ENCODE measurements at places on chromosomes 5 and 9. TPM values are rescaled to one million over a fixed set of nuclear protein-coding genes. Genes with fewer than 3 reads are reported as not detected.

DNA sequence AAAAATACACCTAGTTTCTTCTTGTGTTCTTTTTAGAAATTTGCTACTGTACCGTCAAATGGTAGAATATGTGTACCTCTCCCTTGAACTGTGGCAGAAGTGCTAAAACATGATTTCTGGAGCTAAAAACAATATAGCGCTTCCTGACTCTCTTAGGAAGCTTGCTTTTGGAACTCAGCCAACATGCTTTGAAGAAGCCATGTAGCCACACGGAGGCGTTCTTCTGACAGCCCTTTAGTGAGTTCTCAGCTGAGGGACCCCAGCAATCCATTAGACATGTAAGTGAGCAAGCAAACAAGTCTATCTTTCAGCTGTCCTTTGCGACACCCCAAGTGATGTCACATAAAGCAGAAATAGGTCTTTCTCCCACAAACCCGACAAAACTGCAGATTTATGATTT is 917.0 kb downstream of the CDH9 start:
- H3K4me3 ChIP-seq: no peak overlapping the region
- H3K36me3 ChIP-seq: no peaks in the 10 kb centered on the region
- no peak for DNase-seq
- no peak overlapping the region for H3K27ac ChIP-seq

DNA sequence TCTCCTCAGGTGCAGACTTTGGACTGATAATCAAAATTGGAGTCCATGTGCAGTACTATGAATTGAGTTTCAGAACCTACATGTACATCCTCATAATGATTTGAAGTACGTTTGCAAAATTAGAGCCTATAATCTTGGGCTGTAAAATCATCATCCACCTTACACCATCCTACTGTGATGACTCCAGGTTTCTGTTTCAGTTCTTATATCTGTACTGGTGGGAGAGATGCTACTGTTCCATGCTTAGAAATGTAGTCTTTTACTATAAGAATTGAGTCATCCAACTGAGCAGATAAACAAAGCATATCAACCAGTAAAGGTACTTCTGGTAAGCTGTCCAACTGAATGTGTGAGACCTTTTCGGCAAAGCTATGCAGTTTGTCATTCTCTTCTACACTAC is 586.3 kb upstream of the FAM174A start:
- DNase-seq: no peak
- H3K4me3 ChIP-seq: no peak overlapping the region
- H3K4me1 ChIP-seq: no peaks in the 10 kb centered on the region
- no peak overlapping the region for H3K27ac ChIP-seq

The PDE6A gene
- total RNA-seq: not detected

- peaks cover 14% of the 10 kb centered on the region for H3K4me1 ChIP-seq
- no peak for DNase-seq
- H3K27ac ChIP-seq: no peak overlapping the region
- H3K27me3 ChIP-seq: no peaks in the 10 kb centered on the region
These were observed 30.1 kb downstream of the ADAMTSL2 start for GRCh38 chr9:133564451-133565116.

DNA sequence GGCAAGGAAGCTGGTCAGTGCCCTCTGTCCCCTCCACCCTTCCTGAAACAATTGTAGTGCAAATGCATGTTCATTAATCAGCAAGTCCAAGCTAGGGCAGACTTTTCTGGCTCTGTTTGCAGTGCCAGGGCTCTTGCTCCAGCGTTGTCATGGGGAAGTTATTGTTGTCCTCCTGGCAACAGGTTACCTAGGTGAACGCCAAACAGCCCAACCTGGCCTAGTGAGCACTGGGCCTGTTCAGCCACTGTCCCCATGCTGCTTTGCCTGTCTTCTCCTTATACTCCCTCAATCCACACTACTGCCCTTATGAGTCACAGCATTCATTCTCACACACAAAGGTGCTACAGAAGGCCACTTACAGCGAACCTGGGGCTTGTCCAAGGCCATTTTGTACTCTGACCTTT is 34.5 kb upstream of the GLIS3 start:
- no peaks in the 10 kb centered on the region for H3K27me3 ChIP-seq
- peak overlapping the region; percentile 77 for H3K27ac ChIP-seq
- no peak for DNase-seq
- H3K4me1 ChIP-seq: peaks cover 12% of the 10 kb centered on the region
- no peaks in the 10 kb centered on the region for H3K36me3 ChIP-seq
- H3K4me3 ChIP-seq: no peak overlapping the region

DNA sequence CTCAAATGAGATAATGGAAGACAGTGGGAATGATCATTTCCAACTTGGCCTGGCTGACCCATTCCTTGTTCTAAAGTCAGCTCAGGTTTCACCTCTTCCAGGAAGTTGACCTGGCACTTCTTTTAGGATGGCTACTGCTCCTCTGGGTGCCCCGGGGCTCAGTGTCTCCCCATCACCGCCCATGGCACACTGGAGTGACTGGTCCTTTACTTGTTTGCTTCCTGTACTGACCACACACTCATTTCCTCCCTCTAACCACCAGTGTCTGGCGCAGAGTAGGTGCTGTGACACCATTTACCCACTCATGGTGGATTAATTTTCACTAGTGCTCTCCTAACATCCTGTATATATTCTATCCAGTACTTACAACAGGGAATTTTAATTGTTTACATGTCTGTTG is 183.5 kb downstream of the CDK5RAP2 start:
- no peak for DNase-seq
- no peak overlapping the region for H3K4me3 ChIP-seq
- H3K27me3 ChIP-seq: no peaks in the 10 kb centered on the region
- no peak overlapping the region for H3K27ac ChIP-seq
- no peaks in the 10 kb centered on the region for H3K36me3 ChIP-seq

DNA sequence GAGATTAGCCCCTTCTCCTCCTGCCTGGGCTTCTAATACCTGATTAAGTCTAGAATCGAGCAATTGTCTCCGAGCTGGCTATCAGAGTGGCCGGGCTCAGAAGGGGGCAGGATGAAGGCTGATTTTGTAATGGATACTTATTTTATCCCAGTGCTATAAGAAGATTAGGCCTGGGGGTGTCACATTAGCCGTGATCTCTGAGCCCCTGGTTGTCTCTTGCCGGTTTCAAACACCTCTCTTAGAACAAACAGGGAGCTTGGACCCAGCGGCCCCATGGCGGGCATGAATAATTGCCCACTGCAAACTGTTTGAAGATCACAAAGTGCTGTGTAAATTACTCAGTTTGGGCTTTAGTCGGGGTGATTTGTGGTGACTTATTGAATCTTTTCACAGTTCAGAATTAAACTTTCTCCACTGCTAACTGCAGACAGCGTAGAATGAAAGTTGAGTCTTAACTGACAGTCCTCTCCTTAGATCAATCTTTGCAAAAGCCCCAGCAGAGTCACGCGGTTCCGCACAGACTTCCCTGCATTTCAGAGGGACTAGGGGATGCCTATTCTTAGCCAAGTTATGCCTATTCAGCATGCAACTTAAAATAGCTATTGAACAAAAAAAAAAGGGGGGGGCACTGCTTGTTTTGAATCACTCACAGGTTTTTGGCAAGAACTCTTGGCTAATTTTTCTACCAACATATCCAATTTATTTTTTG is 200.6 kb upstream of the IRX1 start:
- H3K27me3 ChIP-seq: no peaks in the 10 kb centered on the region
- no peaks in the 10 kb centered on the region for H3K4me1 ChIP-seq
- DNase-seq: no peak
- H3K36me3 ChIP-seq: no peaks in the 10 kb centered on the region

The ANGPTL2 gene
- total RNA-seq: 26.2 TPM

The ADAM19 gene
- 17.1 TPM for total RNA-seq

The DPYSL3 gene
- total RNA-seq: 77.5 TPM

- H3K4me3 ChIP-seq: no peak overlapping the region
- no peak for DNase-seq
- H3K27ac ChIP-seq: no peak overlapping the region
- no peaks in the 10 kb centered on the region for H3K36me3 ChIP-seq
These were observed 336.1 kb downstream of the DRD1 start for GRCh38 chr5:175107865-175108264.

The DMRT3 gene
- total RNA-seq: not detected

GRCh38 chr5:97838214-97838613 is 655.2 kb upstream of the RIOK2 start:
- no peaks in the 10 kb centered on the region for H3K36me3 ChIP-seq
- no peaks in the 10 kb centered on the region for H3K27me3 ChIP-seq
- DNase-seq: no peak

- H3K4me3 ChIP-seq: no peak overlapping the region
- no peak for DNase-seq
These were observed 178.9 kb downstream of the GABBR2 start for GRCh38 chr9:98529841-98530240.

DNA sequence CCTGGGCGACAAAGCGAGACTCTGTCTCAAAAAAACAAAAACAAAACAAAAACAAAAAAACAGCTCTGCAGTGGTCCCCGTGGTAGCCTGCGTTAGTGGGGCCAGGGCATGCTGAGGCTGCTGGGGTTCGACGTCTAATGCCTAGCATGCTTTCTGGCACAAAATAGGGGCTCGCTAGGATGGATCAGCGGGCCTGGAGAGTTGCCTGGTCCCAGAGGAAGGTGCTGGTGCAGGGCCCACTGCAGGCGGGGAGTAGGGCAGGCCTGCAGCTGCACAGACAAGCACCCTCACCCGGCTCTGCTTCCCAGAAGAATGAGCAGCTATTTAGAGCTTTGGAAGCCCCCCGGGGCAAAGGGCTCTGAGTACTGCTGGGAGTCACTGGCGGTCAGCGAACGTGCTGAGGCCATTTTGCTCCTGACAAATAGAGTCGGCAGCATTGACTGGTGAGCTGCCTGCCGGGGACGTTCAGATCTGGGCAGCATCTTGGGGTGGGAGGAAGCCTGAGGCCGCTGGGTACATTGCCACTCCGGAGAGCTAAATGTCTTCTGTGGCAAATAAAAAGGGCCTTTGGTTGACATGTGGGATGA is 126.7 kb downstream of the OLFM1 start:
- H3K4me3 ChIP-seq: no peak overlapping the region
- H3K27me3 ChIP-seq: peaks cover 16% of the 10 kb centered on the region
- no peak for DNase-seq
- no peaks in the 10 kb centered on the region for H3K36me3 ChIP-seq

DNA sequence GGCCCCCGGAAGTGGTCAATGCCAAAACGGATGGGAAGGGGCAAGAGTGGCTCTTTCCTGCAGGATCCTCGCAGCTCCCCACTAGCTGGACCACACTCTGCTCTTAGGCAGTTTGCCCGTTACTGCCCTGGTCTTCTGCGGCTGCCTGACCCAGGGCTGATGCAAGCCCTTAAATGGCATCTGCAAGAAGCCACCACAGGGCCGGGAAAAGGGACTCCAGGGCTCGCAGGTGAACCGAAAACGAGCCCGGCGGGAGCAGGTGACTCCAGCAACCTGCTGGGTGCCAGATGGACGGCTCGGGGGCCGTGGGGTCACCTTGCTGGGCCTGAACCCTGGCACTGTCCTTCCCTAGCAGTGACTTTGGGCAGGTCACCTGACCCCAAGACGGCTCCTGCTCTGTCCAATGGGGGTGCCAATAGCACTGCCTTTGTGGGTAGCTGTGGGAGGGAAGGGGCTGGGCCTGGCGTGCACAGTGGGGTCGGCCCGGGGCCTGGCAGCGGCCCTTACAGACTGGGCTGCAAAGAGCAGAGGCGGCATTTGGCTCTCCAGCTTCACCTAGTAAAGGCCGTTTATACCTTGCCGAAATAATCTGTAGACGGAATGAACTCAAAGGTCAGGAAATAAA is 1.3 kb downstream of the TMEM250 start:
- H3K27ac ChIP-seq: peak overlapping the region; percentile 91
- no peak for DNase-seq
- peaks cover 12% of the 10 kb centered on the region for H3K4me1 ChIP-seq
- H3K36me3 ChIP-seq: peaks cover 27% of the 10 kb centered on the region
- H3K27me3 ChIP-seq: no peaks in the 10 kb centered on the region

GRCh38 chr9:72297516-72297915 is 67.5 kb downstream of the ZFAND5 start:
- H3K4me1 ChIP-seq: peaks cover 28% of the 10 kb centered on the region
- no peak for DNase-seq
- H3K4me3 ChIP-seq: no peak overlapping the region
- no peaks in the 10 kb centered on the region for H3K27me3 ChIP-seq

DNA sequence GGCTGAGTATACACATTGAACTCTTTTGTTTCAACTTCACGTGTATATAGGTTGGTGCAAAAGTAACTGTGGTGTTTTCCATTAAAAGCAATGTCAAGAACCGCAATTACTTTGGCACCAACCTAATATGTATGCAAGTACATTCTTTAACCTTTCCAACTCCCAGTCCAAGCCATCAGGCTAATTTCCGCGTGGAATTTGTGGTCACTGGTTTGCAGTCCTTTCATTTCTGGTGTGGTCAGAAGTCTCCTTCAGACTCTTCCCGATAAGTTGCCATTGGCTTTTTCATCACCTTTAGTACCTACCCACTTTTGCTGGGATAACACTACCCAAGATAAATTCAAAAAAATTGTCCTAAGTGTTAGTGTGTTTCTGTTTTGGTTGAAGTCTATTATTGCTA is 84.0 kb downstream of the RGS3 start:
- no peaks in the 10 kb centered on the region for H3K36me3 ChIP-seq
- H3K27ac ChIP-seq: peak overlapping the region; percentile 89
- H3K27me3 ChIP-seq: no peaks in the 10 kb centered on the region
- DNase-seq: no peak

Data from left lung (tissue), 14 donors.